ENCODE measurements at places on chromosomes 5 and 9.

DNA sequence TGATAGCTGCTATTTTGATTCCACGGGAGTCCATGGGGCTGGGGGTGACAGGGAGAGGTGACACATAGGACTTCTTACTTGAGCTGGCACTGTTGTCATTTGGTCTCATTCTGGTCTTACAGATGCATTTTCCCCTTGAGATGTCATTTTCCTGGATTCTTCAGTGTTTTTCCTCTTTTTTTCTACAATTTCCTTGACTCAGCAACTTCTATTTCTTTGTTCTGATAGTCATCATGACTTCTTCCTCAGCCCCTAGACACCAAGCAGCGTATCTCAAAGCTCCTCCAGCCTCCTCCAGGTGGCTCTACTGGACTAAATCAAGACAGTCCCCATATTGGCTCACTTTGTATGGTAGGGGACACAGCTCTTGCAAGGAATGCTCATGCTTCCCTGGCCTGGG is 16.5 kb downstream of the LVRN start:
- no peak for DNase-seq

- no peak for DNase-seq
Observed at GRCh38 chr5:152271420-152271819, 133.7 kb downstream of the NMUR2 start.

- DNase-seq, result peak; percentile 82
Observed at GRCh38 chr9:21744841-21745240, 57.6 kb upstream of the MTAP start.

DNA sequence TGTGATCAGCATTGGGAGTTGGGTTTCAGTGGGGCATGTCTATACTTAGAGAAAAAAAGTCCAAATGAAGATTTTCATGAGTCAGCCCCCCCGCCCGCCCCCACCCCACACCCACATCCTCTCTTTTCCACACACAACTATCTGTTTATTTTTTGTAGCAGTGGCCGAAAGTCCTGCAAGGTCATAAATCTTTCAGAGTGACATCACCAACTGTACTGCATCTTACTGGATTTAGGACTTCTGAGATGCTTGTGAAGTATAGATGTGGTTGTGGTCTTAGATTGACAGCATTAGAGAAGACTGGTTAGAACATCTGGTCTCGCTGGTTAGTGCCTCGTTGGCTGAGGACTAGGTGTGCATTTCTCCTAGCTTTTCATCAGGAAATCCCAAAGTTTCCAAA is 7.3 kb upstream of the ROPN1L start:
- no peak for DNase-seq

GRCh38 chr5:66344544-66344943 is 200.4 kb downstream of the SREK1 start:
- DNase-seq, result no peak

- DNase-seq, result peak; percentile 58
Observed at GRCh38 chr5:111743988-111744387, 13.0 kb downstream of the NREP start.

GRCh38 chr5:171342362-171343111 is 33.5 kb downstream of the TLX3 start:
- DNase-seq, result peak; percentile 25

GRCh38 chr9:108392877-108393276 is 462.9 kb downstream of the ACTL7B start:
- DNase-seq, result no peak

GRCh38 chr9:23638011-23638410 is 188.0 kb downstream of the ELAVL2 start:
- no peak for DNase-seq

DNA sequence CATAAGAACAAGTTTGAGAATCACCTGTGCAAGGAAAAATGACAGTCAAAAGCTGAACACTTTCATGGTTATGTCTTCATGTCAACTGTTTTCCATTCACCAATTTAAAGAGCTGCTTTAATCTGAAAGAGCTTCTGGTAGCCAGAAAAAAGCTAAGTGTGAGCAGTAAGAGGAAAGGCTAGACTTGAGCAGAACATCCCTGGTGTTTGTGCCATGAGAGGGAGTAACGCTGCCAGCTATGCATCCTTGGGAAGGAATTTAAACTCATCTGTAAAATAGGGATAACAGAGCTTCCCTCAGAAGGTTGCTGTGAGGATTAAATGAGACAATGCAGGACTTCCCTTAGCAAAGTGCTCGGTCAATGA is 193.7 kb downstream of the MAPKAP1 start:
- no peak for DNase-seq

DNA sequence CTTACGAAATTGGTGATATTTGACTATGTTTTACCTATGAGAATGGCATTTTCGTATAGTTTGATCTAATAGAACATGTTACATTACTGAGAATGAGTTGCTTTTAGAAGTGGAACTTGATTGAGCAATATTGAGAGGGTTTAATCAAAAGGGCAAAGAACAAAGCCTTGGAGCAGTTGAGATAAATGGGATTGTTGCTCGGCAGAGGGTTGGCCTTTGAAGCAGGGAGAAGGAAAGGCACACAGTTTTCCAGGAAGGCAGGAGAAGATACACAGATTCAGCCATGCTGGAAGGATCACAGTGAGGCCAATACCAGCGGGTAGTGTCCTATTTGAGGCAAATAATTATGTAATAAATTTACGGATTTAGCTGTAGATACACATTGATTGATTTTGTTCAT is 19.5 kb downstream of the MAN2A1 start:
- DNase-seq, result no peak

- DNase-seq, result no peak
Observed at GRCh38 chr5:96330530-96331140, 102.4 kb downstream of the PCSK1 start.

GRCh38 chr5:172219296-172219695 is 25.3 kb downstream of the EFCAB9 start:
- no peak for DNase-seq

DNA sequence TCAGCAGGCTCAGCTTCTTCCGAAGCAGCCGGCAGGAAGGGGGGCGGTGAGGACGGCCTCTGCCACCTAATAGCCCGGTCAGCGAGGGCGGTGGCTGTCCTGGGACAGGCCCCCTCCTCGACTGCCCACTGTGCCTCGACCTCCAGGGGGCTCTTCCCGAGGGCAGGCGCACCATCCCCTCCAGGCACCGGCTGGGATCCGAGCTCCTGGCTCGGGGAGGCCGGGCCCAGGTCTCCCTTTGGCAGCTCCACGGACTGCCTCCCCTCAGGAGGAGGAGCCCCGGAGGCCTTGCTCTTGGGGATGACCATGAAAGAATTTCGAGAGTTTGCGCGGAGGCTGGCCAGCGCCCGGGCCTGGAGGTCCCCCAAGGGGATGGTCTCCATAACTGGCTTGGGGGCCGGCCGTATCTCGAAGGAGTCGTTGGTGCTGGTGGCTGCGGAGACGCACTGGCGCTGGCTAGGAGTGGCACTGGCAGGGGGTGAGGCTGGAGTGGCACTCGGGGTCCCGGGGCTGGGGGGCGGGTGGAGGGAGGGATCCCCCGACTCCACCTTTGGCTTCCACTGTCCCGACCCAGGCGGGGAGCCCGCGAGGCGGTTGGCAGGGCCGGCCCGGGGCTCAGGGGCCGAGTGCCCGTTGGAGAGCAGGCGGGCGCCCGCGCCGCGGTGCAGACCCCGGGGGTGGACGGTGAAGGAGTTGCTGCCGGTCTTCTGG is 975 bp downstream of the TPRN start:
- DNase-seq, result no peak

GRCh38 chr5:124438026-124438902 is 308.2 kb downstream of the ZNF608 start:
- DNase-seq, result no peak

GRCh38 chr5:141680751-141681201 is 1.3 kb downstream of the ARAP3 start:
- no peak for DNase-seq

GRCh38 chr9:8845376-8845775 is 1045.8 kb upstream of the DMAC1 start:
- DNase-seq, result no peak

- DNase-seq, result no peak
Observed at GRCh38 chr5:22541037-22541436, 312.1 kb downstream of the CDH12 start.

GRCh38 chr5:14250084-14250695 is 107.0 kb downstream of the TRIO start:
- DNase-seq, result no peak

DNA sequence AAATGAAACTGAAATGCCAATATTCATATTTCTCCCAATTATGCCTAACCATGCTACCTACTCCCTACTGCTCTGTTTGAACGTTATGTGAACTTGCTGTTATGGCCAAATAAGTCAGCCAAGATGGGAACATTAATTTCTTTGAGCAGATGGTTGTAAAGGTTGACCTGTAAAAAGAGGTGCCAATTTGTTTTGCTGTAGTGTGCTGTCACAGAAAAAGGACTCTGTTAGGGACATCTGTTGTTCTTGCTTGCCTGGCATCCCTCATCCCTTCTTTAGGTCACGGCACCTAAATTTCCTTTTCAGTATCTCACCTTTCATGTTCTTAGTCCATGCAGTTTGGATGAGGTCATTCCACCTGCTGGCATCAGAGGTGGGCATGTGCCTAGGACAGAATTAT is 35.4 kb downstream of the GDNF start:
- DNase-seq, result no peak

DNA sequence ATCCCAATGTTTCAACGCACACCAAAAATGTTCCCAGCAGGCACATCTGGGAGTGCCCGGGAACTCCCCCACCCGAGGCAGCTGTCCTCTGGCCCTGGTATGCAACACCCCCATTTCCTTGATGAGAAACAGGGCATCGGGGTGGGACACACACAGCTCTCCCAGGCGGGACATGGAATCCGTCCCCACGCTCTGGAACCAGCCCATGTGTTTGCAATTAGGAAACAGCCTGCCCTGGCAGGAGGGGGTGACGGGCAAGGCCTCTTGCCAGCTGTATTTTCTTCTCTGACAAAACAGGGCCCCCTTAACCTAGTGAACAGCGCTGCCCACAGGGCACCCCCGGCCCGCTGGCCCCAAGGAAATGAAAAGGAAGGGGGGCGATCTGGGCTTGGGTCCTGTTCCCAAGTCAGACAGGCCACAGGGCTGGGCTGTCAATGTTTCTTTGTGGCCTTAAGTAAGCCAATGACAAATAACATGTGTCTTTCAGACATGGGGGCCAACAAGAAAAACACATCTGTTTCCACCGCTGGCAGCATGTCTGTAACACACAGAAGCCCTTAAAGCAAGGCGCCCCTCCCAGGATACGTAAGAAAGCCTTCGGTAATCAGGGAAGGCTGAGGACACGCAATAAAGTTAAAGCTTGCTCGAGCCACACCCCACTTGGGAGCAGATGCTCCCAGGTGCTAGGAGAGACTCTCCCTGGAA is 125.3 kb downstream of the ROR2 start:
- DNase-seq, result no peak

DNA sequence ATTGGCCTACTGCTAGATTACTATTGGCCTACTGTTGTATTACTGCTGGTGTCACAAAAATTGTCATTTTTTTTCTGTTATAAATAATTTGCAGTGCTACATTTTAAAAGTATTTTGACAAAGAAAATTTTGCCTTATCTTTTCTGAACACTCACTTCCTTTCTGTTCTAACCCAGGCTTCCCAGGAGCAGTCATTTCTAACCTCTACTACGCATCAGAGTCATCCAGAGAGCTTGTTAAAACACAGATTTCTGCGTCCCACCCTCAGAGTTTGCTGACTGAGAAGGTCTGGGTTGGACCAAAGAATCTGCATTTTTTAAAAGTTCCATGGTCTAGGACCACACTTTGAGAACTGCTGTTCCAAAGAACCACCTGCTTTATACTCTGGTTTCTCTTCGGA is 306.1 kb downstream of the GLIS3 start:
- DNase-seq, result no peak

DNA sequence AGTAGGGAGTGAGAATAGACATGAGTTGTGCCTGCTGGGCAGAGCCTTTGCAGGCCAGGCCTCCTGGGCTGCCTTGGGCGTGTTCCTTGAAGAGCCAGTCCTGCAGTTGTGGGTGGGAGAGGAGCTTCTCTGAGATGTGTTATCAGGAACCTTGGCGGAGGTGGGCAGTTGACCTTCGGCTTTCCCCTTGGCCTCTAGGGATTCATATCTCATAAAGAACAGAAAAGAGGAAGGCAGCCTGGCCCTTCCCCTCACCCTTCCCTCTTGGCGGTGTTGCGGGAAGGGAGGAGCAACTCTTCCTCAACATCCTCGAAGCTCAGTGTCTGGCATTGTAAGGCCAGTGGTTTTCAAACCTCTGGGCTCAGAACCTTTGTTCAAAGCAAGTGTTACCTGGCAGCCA is 59.2 kb downstream of the DAPK1 start:
- DNase-seq, result no peak

DNA sequence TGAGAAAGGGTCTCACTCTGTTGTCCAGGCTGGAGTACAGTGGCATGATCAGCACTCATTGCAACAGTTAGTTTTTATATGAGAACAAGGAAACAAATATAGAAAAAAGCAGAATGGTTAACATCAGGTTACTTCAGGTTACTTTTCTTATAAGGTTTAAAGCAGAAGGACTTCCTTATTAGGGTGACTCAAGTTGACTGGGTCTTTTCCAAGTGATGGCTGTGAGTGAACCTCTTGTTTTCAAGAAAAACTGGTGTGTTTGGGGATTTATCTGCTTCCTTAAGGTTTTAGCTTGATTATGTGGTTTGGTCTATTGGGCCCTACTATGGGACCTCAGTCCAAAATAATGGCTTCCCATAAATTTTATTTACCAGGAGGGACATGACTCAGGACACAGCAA is 99.2 kb downstream of the ARRDC3 start:
- no peak for DNase-seq

GRCh38 chr5:55582256-55582655 is 47.5 kb upstream of the PLPP1 start:
- DNase-seq, result no peak

- no peak for DNase-seq
Observed at GRCh38 chr9:117414220-117414905, 494 bp downstream of the ASTN2 start.

DNA sequence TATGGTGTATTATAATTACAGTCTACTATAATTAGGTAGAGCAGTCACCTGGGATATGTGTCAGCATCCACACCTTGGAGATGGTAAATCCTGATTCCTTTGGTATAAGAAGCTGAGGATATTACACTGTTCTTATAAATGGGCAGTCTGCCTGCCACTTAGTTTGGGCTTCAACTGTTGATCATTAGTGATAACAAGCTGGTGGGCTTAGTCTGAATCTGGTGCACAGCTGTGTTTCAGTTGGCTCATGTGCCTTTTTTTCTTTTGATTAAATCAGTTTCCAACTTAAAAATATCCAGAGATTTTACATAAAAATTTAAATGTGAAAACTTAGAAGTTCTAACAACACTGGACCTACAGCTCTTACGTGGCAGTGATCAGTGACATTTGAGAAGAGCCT is 21.2 kb downstream of the LVRN start:
- no peak for DNase-seq

GRCh38 chr5:149128023-149128875 is 13.0 kb upstream of the ABLIM3 start:
- DNase-seq, result no peak

GRCh38 chr9:125752070-125752628 is 5.0 kb downstream of the PBX3 start:
- no peak for DNase-seq

DNA sequence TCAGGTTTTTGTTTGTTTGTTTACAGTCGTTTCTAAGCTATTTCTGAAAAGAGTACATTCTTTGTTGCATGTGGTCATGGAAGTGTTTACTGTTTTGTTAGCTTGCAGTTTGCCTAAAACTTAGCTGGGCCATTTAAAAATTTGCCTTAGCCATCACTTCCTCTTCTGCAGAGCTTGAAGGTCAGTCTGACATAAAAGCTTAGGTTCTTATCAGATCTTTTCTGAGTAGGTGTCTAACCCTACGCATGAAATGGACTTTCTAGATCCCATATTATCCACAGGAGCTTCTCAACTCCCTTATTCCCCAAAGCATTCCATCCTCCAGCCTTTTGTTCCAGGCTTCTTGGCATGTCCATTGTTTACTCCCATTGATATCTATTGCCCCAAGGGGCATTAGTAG is 90.3 kb downstream of the AP3B1 start:
- DNase-seq, result no peak
